ENCODE measurements at places on chromosomes 2 and 18.

DNA sequence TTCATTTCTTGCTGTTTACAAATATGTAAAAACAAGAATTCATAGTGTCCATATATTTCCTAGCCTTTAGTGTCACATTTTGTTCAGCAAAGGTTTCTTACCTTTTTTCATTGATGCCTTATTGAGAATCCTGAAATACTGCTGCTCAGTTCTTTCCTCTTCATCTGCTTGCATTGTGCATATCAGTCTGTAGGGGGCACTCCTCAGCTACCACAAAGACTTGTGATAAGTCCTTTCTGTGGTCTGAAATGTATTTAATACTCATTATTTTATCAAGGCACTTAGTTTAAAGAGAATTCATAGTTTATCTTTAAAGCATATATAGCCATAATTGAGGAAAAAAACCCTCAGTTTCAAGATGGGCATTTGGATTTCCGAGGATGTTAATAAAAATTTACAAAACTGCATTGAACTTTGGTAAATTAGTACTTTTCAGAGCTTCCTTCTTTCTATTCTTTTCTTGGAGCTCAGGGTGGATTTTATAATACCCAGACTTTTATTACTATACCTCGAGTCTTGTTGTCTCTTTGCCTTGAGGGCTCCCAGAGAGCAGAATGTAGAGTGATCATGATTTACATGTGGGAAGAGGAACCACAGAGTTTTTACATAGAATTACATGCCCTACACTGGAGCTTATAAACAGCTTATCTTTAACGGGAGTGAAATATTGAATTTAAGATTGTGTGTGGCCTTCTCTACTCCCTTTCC is 570.1 kb downstream of the PLCL1 start:
- no peak for DNase-seq

DNA sequence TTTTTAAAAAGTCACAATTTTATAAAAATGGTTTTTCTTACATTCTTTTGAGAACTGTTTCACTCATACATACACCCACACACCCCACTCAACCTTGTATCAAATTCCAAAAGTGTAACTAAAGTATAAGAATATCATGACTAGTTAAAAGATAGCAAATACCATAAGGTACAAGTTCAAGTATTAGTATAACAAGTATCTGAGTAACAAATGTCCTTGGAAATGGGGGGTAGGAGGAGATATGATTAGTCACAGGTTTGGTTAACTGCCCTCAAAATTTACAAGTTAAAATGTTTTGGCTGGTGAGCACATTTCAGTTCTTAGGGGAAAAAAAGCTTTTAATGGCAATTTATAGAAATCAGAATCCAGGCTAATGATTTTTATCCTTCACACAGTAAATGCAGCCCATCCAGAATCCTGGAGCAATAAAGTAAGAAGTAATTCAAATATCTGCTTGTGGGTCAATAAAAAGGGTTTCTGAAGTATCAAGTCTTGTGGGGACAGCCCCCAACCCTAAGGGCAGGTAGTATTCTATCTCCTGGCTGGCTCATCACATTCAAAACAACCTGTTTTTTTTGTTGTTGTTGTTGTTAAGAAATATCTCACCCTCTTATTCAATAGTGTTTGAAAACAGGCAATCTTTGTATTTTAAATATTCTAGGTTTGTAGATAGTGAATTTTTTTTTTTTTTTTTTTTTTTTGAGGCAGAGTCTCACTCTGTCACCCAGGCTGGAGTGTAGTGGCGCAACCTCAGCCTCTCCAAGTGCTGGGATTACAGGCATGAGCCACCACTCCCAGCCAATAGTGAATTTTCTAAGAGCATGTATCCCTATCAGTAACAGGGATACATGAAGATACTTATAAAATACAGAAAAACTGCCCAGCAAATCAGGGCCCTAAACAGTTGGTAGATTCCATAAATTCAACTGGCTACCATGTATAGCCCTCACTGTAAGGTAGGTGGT is 14.5 kb downstream of the IAH1 start:
- DNase-seq, result no peak

DNA sequence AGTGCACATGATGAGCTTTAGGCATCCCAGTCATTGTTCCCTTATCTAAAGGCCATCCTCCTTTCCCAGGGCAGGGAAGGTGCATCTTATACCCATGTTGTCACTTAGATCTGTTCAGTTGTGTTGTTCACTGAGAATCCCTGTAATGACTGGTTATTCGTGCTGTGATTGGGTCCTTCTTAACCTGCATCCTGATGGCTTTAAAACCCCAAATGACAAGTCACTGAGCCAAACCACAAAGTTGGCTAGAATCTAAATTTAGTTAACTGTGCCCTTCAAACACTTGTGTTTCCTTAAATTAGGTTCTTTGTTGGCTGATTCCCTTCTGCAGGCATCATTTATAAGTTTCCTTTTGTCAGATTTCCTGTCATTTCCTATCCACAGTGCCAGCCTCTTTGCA is 58.5 kb upstream of the SLC16A14 start:
- DNase-seq, result no peak

DNA sequence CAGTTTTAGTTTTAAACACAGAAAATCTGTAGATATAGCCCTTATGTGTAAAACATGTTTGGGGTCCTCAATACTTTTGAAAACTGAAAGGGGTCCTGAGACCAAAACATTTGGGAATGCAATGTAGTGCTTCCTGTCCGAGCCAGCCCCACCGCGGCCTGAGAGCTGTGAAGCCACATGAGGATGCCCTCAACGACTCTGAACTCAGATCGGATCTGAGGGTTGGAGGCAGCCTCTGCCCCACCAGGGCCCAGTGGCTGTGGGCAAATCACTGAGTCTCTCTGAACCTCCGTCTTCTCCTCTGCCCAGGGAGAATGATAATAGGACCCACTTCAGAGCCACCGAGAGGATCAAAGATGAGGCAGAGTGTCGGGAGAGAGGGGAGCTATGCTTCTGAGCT is 33.4 kb upstream of the HPCAL1 start:
- DNase-seq, result no peak

DNA sequence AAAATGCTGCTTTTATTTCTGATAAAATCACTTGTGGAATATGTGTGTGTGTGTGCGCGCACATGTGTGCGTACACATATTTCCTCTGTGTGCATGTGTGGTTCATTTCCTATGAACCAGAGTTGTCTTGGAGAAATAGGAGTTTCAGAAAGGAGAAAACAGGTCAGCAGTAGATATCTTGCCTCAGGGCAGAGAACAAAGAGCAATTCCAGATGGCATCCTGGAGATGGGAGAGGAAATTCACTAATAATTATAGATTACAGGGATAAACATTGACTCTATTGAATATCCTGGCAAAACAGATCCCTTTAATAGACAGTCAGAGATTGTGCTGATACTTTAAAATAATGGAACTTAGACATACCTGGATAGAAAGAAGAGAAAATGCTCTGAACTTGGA is 298.0 kb downstream of the TRIB2 start:
- no peak for DNase-seq

DNA sequence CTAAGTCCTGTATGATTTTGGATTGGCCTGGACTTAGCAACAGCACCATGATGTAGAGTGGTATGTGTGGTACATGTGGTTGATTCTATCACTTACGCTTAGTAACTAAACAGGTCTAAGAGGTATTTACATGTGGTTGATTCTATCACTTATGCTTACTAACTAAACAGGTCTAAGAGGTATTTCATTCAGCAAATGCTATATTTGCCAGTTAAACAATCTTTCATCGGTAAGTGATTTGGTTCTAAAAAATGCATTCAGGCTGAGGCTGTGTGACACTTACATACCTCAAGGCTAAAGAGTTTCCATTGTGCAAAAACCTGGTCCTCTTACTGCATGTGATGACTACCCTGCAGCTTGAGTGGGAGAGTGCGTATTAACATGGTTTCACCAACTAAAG is 13.1 kb downstream of the EIF4E2 start:
- no peak for DNase-seq

GRCh38 chr2:64017811-64018700 is 1.2 kb downstream of the VPS54 start:
- DNase-seq, result no peak

- DNase-seq, result no peak
Observed at GRCh38 chr2:134642938-134643337, 75.9 kb downstream of the TMEM163 start.

DNA sequence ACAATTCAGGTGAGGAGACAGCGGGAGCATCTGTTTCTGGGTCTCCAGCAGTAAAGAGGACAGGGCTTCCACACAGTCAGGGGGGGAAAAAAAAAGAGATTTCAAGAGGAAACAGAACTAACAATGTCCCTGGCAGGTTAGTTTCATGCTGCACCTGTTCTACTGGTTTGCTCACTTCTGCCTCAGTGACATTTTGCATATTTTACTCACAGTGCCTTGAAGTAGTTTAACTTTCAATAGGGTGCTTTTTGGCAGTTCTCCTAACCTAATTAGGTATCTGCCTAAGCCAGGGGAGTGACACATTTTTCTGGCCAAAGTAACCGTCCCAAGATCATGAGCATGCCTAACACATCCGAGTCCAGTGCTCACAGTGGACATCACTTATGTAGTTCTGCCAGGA is 109.0 kb upstream of the ALK start:
- no peak for DNase-seq

- DNase-seq, result no peak
Observed at GRCh38 chr2:126748929-126749518, 93.1 kb downstream of the GYPC start.

DNA sequence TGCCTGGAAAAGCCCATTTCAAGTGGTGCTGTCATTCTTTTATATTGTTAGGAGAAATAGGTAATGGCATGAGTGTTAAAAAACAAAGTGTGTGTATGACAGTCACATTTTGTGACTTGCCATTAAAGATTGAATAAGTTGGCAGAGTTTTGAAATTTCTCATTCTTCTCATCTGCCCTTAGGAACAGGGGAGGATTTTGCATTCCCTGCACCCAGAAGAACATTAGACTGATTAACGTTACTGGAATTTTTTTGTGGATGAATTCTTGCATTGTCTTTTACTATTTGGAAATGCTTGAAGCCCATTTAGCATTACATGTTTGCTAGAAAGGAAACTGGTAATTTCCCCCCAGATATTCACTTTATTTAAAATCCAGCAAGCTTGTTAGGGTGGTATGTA is 162.2 kb downstream of the BABAM2 start:
- no peak for DNase-seq

DNA sequence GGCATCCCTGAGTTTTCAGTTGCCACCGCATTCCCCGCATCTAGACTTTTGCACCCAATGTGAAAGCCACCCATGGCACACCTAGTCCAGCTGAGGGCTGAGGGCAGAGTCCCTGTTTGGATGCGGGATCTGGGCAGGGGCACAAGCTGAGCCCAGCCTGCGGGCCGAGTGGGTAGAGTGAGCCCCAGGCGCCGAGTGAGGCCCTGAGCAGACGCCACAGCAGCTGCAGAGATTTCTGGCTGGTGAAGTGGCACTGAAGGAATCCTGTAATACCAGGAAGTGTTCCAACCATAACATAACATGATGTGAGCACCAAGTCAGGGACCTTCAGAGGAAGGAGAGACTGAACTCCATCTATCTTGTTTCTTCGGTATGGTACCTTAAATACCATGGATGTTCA is 27.7 kb upstream of the FRZB start:
- no peak for DNase-seq

GRCh38 chr2:201223089-201224073 is 37.0 kb upstream of the CASP8 start:
- DNase-seq, result no peak

GRCh38 chr2:226678422-226678821 is 121.2 kb downstream of the IRS1 start:
- DNase-seq, result no peak

DNA sequence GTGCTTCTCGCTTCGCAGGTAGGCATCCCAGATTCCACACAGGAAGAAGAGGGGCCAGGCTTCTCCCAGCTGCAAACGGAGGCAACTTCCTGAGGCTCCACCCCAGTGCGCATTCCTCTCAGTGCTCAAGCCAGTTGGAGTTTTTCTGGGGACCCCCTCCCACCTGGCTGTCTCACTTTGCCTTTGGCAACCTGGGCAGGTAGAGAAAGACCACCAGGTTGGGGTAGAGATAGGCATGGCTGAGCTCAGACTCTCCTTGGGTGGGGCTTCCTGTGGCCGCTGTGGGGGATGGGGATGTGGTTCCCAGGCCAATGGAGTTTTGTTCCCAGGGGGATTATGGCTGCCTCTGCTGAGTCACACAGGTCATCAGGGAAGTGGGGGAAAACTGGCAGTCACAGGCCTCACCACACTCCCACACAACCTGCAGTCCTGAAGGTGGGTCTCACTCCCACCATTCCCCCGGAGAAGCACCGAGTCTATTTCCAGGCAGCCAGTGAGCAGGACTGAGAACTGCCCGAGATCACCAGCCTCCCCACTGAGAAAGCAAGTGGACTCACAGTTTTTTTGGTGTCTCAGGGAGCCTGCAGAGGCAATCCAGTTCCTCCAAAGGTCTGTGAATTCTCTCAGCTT is 38.1 kb downstream of the SLC39A10 start:
- DNase-seq, result no peak

- no peak for DNase-seq
Observed at GRCh38 chr2:1429895-1430294, 16.6 kb downstream of the TPO start.

DNA sequence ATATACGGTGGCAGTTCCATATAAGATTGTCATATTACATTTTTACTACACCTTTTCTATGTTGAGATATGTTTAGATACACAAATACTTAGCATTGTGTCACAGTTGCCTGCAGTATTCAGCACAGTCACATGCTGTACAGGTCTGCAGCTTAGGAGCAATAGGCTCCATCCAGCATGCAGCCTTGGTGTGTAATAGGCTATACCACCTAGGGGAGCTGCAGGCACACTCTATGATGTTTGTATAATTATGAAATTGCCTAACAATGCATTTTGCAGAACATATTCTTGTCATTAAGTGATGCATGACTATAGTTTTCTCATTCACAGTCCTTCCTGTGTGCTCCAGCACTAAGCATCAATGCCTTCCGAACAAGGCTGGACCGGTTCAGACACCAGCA is 133.4 kb downstream of the NDUFA10 start:
- no peak for DNase-seq

GRCh38 chr2:85994897-85995647 is 106.3 kb upstream of the ST3GAL5 start:
- DNase-seq, result no peak

DNA sequence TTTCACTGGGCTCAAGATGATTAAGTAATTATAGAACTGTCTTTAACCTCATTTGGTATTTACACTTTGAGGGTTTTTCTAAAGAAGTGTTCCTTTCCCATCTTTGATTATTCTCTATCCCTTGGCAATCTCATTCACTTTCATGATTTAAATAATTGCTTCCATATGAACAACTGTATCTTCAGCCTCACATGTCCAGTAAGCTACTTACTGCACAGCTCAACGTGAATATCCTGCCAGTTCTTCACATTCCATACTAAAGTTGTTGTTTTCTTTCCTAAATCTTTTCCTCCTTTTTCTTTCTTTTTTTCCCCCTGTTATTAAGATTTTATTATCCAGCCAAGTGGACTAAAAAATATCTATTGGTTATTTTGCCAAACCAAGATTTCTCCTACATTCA is 37.7 kb downstream of the ZC3H15 start:
- DNase-seq, result no peak
